Sciatic nerve (tissue), 2 donors: ENCODE measurements at places on chromosomes 2 and 18. TPM values are rescaled to one million over a fixed set of nuclear protein-coding genes. Genes with fewer than 3 reads are reported as not detected.

ELOA2 gene
- total RNA-seq, result not detected

SERPINB10 gene
- total RNA-seq, result not detected

REG3A gene
- 2.3 TPM for total RNA-seq

ECEL1 gene
- total RNA-seq, result 0.18 TPM

C2orf78 gene
- not detected for total RNA-seq

NEUROD1 gene
- total RNA-seq, result not detected

CD207 gene
- 1.4 TPM for total RNA-seq

SCYGR4 gene
- not detected for total RNA-seq

UGT1A8 gene
- not detected for total RNA-seq

CDH2 gene
- total RNA-seq, result 11.1 TPM

PIEZO2 gene
- total RNA-seq, result 26.8 TPM

CHRNG gene
- total RNA-seq, result not detected

DSG4 gene
- total RNA-seq, result not detected

DYSF gene
- total RNA-seq, result 21.8 TPM

CGREF1 gene
- 4.1 TPM for total RNA-seq

BOLL gene
- total RNA-seq, result not detected

MFSD6 gene
- 47.5 TPM for total RNA-seq

MOCOS gene
- 6.4 TPM for total RNA-seq

REEP1 gene
- 0.98 TPM for total RNA-seq

FOXD4L1 gene
- not detected for total RNA-seq

LONRF2 gene
- 11.4 TPM for total RNA-seq

ERMN gene
- total RNA-seq, result 4.6 TPM

ATP8B1 gene
- 10.5 TPM for total RNA-seq

GKN1 gene
- total RNA-seq, result not detected

SFTPB gene
- total RNA-seq, result 6.1 TPM

CCBE1 gene
- 0.67 TPM for total RNA-seq

NCKAP5 gene
- 10.5 TPM for total RNA-seq

IL36B gene
- total RNA-seq, result not detected

ASPRV1 gene
- total RNA-seq, result 5.6 TPM

ACOXL gene
- total RNA-seq, result not detected
